ENCODE measurements at places on chromosomes 7 and 10. TPM values are rescaled to one million over a fixed set of nuclear protein-coding genes. Genes with fewer than 3 reads are reported as not detected.

The TMEM140 gene
- total RNA-seq, result 49.4 TPM

The NEBL gene
- 1.2 TPM for total RNA-seq

The ITGA8 gene
- total RNA-seq, result 1.2 TPM

The ARPC1B gene
- total RNA-seq, result 477 TPM

The CALCR gene
- not detected for total RNA-seq

The WNT8B gene
- under 0.01 TPM for total RNA-seq

The OR2A12 gene
- not detected for total RNA-seq

The LRRC61 gene
- total RNA-seq, result 3.7 TPM

The ACTR3C gene
- total RNA-seq, result 4.7 TPM

The SSC4D gene
- total RNA-seq, result 0.63 TPM

The IDI2 gene
- not detected for total RNA-seq

The PRSS58 gene
- total RNA-seq, result not detected

The PIK3CG gene
- 4.4 TPM for total RNA-seq

The LRRC18 gene
- total RNA-seq, result not detected

The PRKCQ gene
- total RNA-seq, result 0.39 TPM

The NFE2L3 gene
- 20.7 TPM for total RNA-seq

The MRLN gene
- not detected for total RNA-seq
